Central memory CD8-positive, alpha-beta T cell (primary cell): ENCODE measurements at places on chromosomes 7 and 10.
A peak's percentile ranks its signal among the peaks of the same experiment; 100 is the strongest.

GRCh38 chr7:92244808-92245486 lies 767 bp downstream of the KRIT1 start:
- peak overlapping the region; percentile 95 for H3K4me3 ChIP-seq
- H3K4me1 ChIP-seq: peaks cover 37% of the 10 kb centered on the region
- DNase-seq: no peak

DNA sequence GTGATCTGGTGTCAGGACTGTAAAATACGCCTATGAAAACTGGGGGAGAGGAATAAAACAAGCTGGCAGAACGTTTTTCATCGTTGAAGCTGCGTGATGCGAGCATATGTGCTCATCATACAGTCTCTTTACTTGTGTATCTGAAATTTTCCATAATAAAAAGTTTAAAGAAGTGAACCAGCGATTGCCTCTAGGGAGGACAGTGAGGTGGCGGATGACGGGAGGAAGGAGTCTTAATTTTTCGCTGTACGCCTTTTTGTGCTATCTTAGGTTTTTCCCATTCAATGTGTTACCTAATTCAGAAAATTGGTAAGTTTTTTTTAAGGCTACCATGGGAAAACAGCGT lies 891 bp upstream of the WAPL start:
- H3K36me3 ChIP-seq: peaks cover 26% of the 10 kb centered on the region
- peak overlapping the region; percentile 94 for H3K4me3 ChIP-seq
- no peaks in the 10 kb centered on the region for H3K27me3 ChIP-seq
- no peak for DNase-seq
- H3K27ac ChIP-seq: peak overlapping the region; percentile 93

- DNase-seq: no peak
- no peak overlapping the region for H3K27ac ChIP-seq
- H3K4me3 ChIP-seq: no peak overlapping the region
Measured at GRCh38 chr10:97627731-97628130, 5.6 kb downstream of the MORN4 start.

DNA sequence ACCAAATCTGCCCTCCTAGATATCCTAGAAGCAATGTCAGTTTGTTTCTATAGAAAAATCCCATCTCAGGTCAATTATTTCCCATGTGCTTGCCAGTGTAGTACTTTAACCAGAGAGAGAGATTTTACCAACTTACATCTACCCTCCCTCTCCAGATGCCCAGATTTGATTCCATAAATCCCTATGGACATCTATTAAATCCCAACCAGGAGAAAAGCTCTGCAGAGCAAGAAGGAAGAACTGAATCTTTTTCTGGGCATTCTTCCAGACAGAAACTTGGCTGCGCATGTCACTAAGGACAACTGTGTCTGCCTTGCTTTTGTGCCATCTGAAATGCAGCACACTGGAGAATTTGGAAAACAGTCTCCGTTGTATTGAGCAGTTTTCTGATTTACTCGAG lies 597.6 kb downstream of the SORCS1 start:
- no peaks in the 10 kb centered on the region for H3K27me3 ChIP-seq
- no peak for DNase-seq
- H3K27ac ChIP-seq: no peak overlapping the region

GRCh38 chr7:145293754-145294153 lies 457.9 kb upstream of the TPK1 start:
- no peak overlapping the region for H3K27ac ChIP-seq
- DNase-seq: no peak
- no peak overlapping the region for H3K4me3 ChIP-seq

DNA sequence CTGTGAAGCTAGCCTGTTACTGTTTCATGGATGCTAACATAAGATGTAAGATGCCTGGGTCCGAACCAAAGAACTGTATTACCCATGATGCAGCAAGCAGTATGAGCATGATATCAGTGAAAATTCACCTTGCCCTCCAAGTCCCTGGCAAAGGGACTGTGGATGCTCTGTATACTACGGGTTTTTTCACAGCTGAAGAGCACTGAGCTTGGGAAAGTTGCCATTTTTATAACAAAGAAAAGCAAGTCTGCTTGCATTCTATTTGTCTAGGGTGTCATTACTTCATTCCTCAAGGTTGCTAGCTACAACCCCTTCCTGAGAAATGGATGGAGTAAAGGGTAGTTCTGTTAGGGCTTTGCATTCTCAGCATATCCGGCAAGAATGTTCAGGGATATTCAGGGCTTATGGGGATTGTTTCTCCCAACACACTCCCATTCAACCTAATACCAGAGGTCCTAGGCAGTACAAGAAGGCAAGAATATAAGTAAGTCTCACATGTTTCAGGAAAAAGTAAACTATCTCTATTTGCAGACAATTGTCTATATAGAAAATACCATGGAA lies 5.1 kb upstream of the GPR22 start:
- H3K4me1 ChIP-seq: peaks cover 5% of the 10 kb centered on the region
- no peak overlapping the region for H3K4me3 ChIP-seq
- peaks cover 5% of the 10 kb centered on the region for H3K36me3 ChIP-seq
- no peak overlapping the region for H3K27ac ChIP-seq
- DNase-seq: no peak
- H3K27me3 ChIP-seq: no peaks in the 10 kb centered on the region

DNA sequence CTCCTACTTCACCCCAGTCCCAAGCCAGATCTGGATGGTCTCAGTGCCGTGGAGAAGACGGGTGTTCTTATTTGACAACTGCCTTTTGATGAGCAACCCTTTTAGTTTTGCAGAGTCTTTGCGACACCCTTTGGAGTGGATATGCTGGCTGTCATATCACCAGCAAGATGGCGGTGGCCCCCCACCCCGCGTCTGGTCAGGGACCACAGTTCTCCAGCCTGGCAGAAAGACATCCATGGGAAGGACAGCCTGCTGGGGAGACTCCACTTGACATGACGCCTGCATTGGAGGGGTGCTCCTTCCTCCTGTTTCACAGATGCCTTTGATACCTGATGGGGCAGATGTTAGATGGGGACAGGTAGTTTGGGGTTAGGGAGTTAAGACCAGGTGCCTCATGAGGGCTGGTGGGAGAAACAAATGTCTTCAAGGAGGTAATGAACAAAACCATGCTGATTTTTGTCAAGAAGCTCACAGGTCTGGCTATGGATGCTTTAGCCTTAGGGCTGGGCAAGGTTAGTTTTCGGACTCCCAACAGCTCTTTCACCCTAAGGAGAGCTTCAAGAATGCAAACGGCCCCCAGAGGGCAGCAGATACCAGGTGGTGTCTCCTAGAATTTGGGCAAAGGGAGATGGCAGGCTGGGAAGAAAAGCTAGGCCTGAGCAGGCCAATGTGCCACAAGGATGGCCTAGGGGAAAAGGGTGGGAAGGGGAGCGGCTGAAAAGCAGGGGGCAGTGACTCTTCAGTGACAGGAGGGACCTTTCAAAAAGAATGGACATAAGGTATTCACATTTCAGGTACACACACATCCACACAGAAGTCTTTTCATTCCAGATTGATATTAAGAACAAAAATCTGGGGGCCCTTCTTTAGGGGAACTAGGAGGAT lies 95.2 kb downstream of the CLEC2L start:
- no peak overlapping the region for H3K27ac ChIP-seq
- H3K4me1 ChIP-seq: no peaks in the 10 kb centered on the region
- no peak for DNase-seq
- H3K36me3 ChIP-seq: peaks cover 2% of the 10 kb centered on the region
- no peak overlapping the region for H3K4me3 ChIP-seq
- no peaks in the 10 kb centered on the region for H3K27me3 ChIP-seq

- H3K4me1 ChIP-seq: no peaks in the 10 kb centered on the region
- H3K4me3 ChIP-seq: no peak overlapping the region
- H3K27ac ChIP-seq: no peak overlapping the region
Measured at GRCh38 chr7:78169992-78170391, 371.4 kb downstream of the PHTF2 start.

GRCh38 chr7:1229202-1229947 lies 3.3 kb upstream of the UNCX start:
- no peak overlapping the region for H3K27ac ChIP-seq
- H3K27me3 ChIP-seq: peaks cover 77% of the 10 kb centered on the region
- H3K4me3 ChIP-seq: no peak overlapping the region
- H3K4me1 ChIP-seq: peaks cover 10% of the 10 kb centered on the region
- H3K36me3 ChIP-seq: peaks cover 25% of the 10 kb centered on the region

- H3K4me1 ChIP-seq: no peaks in the 10 kb centered on the region
- H3K27ac ChIP-seq: no peak overlapping the region
- peaks cover 12% of the 10 kb centered on the region for H3K27me3 ChIP-seq
- no peak for DNase-seq
- no peaks in the 10 kb centered on the region for H3K36me3 ChIP-seq
- no peak overlapping the region for H3K4me3 ChIP-seq
Measured at GRCh38 chr10:114624951-114625780, 32.9 kb downstream of the ABLIM1 start.

DNA sequence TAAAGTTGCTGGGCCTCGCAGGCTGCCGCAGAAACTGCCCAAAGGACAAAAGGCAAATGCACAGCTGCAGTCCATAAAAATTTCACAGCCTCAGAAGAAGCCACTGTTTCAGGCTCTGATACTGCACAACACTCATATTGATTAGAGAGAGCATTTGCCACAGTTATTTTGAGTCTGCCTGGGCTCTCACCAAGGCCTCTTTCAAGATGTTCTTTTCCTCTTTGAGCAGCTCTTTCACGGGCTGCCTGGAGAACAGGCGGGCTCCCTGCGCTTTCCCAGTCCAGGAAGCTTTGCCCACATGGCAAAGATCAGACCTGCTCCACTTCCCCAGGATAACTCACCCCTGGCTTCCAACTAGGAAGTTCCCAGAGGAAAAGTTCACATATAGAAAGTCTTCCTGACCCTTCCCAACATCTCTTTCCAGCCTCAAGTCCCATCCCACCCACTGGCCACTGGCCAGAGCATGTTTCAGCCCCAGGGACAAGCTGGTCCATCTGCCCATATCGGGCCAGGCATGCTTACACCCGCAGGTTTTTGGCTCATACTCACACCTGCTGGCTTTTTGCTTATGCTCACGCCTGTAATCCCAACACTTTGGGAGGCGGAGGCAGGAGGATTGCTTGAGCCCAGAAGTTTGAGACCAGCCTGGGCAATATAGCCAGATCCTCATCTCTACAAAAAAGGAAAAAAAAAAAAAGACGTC lies 3.3 kb downstream of the SLIT1 start:
- no peak for DNase-seq
- H3K27me3 ChIP-seq: peaks cover 63% of the 10 kb centered on the region
- H3K4me1 ChIP-seq: peaks cover 12% of the 10 kb centered on the region
- H3K36me3 ChIP-seq: no peaks in the 10 kb centered on the region
- H3K27ac ChIP-seq: no peak overlapping the region

DNA sequence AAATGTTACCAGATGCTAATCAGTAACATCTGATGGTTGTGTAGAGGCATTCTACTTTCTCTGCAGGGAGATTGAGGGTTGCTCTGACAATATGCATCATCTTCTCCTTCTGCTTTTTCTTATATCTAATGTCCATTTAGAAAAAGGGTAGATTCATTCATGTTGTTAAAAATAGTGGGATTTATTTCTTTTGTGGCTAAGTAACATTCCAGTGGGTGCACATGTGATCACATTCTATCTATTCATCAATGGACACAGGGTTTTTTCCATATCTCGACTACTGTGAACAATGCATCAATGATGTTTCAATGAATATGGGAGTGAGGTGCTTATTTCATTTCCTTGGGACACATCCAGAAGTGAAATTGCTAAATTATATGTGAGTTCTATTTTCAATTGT lies 103.9 kb downstream of the CRPPA start:
- H3K4me3 ChIP-seq: no peak overlapping the region
- DNase-seq: no peak
- no peak overlapping the region for H3K27ac ChIP-seq

DNA sequence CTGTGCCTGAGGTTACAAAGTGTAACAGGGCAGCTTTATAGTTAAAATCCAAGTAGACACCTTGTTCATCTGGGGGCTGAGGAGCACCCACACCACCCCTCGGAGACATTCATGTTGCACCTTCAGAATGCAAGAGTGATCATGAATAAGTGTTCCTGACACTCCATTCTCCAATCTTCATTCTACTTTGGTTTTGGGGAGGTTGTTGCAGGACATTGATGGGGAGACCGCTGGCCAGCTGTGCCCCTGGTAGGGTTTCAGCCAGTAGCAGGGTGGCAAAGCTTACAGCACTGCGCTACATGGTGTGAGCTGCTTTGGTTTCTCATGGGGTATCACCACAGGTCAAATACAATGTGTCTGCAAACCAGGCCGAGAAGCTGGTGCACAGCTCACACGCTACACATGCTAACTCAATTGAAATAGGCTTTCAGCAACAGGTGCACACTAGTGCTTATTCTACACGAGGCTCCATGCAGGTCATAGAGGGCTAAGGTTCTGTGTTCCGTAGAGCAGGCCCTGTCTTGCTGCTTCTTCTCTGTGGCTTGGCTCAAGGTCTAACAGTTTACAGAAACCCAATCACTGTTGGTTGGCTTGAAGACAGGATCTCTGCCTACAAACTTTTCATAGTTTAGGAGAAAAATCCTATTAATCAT lies 317.4 kb upstream of the ZNF32 start:
- DNase-seq: no peak
- H3K27me3 ChIP-seq: peaks cover 53% of the 10 kb centered on the region
- no peaks in the 10 kb centered on the region for H3K4me1 ChIP-seq
- no peak overlapping the region for H3K4me3 ChIP-seq
- peaks cover 2% of the 10 kb centered on the region for H3K36me3 ChIP-seq

GRCh38 chr7:134365341-134366054 lies 48.8 kb upstream of the SLC35B4 start:
- no peaks in the 10 kb centered on the region for H3K4me1 ChIP-seq
- H3K36me3 ChIP-seq: no peaks in the 10 kb centered on the region
- no peak for DNase-seq
- H3K4me3 ChIP-seq: no peak overlapping the region

DNA sequence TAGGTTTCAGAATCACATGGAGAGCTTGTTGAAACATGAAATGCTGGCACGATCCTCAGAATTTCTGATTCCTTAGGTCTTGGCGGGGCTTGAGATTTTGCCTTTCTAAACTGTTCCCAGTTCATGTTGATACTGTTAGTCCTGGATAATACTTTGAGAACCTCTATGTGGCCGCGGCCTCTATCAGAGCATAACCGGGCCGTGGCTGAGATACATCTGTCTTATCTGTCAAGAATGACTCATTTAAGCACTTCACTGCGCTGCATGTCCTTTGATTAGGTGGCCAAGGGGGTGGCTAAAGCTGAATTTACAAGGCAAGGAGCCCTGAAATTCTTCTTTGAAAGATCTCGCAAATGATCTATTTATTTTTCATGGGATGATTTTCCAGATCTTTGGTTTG lies 66.9 kb downstream of the GALNT17 start:
- DNase-seq: no peak
- H3K27me3 ChIP-seq: no peaks in the 10 kb centered on the region
- H3K4me3 ChIP-seq: no peak overlapping the region
- no peaks in the 10 kb centered on the region for H3K4me1 ChIP-seq
- no peak overlapping the region for H3K27ac ChIP-seq
- no peaks in the 10 kb centered on the region for H3K36me3 ChIP-seq

- DNase-seq: no peak
- peak overlapping the region; percentile 80 for H3K27ac ChIP-seq
- peak overlapping the region; percentile 32 for H3K4me3 ChIP-seq
- peaks cover 64% of the 10 kb centered on the region for H3K36me3 ChIP-seq
- peaks cover 15% of the 10 kb centered on the region for H3K4me1 ChIP-seq
- H3K27me3 ChIP-seq: no peaks in the 10 kb centered on the region
Measured at GRCh38 chr7:36506820-36507219, 117.2 kb downstream of the ANLN start.
